ENCODE measurements at places on chromosomes 4 and X. TPM values are rescaled to one million over a fixed set of nuclear protein-coding genes. Genes with fewer than 3 reads are reported as not detected.

The HS6ST2 gene
- total RNA-seq, result 0.22 TPM

The STAP1 gene
- total RNA-seq, result 1.0 TPM

The HAND2 gene
- 1.5 TPM for total RNA-seq

The ENPP6 gene
- total RNA-seq, result not detected

The AMER1 gene
- total RNA-seq, result 2.5 TPM

The NUDT11 gene
- 2.7 TPM for total RNA-seq

The PHEX gene
- 0.34 TPM for total RNA-seq

The UVSSA gene
- total RNA-seq, result 9.8 TPM

The REPS2 gene
- total RNA-seq, result 6.3 TPM

The RAI2 gene
- total RNA-seq, result 22.1 TPM

The IDUA gene
- 25.8 TPM for total RNA-seq

The CXCL1 gene
- 1.5 TPM for total RNA-seq

The VCX3B gene
- total RNA-seq, result not detected

The LIMCH1 gene
- total RNA-seq, result 28.9 TPM

The GPR143 gene
- total RNA-seq, result not detected

The KCND1 gene
- 1.7 TPM for total RNA-seq

The ABCE1 gene
- total RNA-seq, result 50.8 TPM

The GRIA2 gene
- not detected for total RNA-seq

The MAOB gene
- total RNA-seq, result 91.7 TPM

The TBX22 gene
- not detected for total RNA-seq

The VEGFC gene
- total RNA-seq, result 13.1 TPM

The SMIM10 gene
- total RNA-seq, result 7.3 TPM

The MAGEA10 gene
- not detected for total RNA-seq

The SMIM31 gene
- not detected for total RNA-seq

The ZNF518B gene
- total RNA-seq, result 27.4 TPM

The CLGN gene
- not detected for total RNA-seq

The SPINK2 gene
- total RNA-seq, result not detected

The FRMD7 gene
- total RNA-seq, result not detected

The SSX2B gene
- not detected for total RNA-seq

The ZNF630 gene
- 0.65 TPM for total RNA-seq

The TLR8 gene
- total RNA-seq, result 35.5 TPM

The CFAP47 gene
- 0.22 TPM for total RNA-seq

The INTS12 gene
- total RNA-seq, result 16.4 TPM

The ADAM29 gene
- not detected for total RNA-seq

The TEX13C gene
- not detected for total RNA-seq
